Stimulated activated CD4-positive, alpha-beta T cell treated with anti-CD3 and anti-CD28 coated beads, Interleukin-1b, Interleukin-23, amount 100 ng/mL, for 1 hour (primary cell): ENCODE measurements at places on chromosomes 2 and 18.

DNA sequence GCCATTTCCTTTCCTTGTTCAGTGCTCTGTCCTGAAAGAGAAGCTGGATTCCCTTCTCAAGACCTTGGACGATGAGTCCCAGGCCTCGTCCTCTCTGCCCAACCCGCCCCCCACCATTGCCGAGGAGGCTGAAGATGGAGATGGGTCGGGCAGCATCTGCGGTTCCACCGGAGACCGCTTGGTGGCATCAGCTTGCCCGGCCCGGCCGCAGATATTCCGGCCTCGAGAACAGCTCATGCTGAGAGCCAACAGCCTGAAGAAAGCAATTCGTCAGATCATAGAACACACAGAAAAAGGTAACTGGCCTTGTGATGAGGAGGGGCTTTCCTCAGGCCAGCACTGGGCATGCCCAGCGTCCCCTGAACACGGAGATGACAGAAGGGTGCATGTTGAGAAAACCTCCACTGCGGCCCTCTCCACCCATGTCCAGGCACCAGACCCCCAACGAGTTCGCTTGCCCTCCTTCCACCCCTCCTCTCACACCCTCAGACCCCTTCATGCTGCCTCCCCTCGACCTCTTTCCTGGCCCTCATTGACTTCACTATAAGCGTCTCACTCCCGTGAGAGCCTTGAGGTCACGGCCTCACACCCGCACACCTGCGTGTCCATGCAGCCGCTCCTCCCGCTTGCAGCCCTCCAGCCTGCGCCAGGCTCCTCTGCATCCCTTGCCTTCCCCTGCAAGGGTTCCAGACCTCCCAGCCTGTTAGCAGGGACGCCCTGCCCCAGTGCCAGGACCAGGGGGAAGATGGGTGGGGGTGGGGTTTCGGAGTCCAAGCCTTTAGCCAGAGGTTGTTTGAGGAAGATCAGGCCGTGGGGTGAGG, 95.0 kb downstream of the DGKD start:
- no peak for DNase-seq

GRCh38 chr2:207727261-207727660, 15.8 kb downstream of the CCNYL1 start:
- DNase-seq = no peak

- no peak for DNase-seq
These were observed 452.3 kb upstream of the ID2 start for GRCh38 chr2:8229546-8229986.

- DNase-seq = no peak
These were observed 14.3 kb downstream of the MALL start for GRCh38 chr2:110101280-110101844.

DNA sequence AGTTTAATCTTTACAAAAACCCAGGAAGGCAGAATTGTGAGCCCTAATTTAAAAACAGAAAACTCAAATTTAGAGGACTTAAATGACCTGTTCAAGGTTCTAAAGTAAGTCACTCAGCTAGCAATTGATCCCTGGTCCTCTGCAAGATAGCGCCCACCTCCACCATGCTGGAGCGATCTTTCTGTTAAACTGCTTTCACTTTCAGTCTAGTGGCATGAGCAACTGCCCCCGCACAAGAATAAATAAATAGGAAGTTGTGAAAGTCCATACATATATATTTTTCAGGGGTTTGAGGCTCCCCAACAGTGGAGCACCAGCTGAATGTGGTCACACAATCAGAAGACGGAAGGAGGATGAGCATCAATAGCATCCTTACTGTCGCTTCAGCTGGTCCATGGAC, 217.9 kb downstream of the NAPG start:
- DNase-seq = no peak

GRCh38 chr2:218002845-218003180, at the start of gene TNS1:
Gene TNS1, minus strand, starts transcription at chr2:218002995. Its CDS starts 123 bp downstream, at chr2:218002872.
- DNase-seq = no peak

DNA sequence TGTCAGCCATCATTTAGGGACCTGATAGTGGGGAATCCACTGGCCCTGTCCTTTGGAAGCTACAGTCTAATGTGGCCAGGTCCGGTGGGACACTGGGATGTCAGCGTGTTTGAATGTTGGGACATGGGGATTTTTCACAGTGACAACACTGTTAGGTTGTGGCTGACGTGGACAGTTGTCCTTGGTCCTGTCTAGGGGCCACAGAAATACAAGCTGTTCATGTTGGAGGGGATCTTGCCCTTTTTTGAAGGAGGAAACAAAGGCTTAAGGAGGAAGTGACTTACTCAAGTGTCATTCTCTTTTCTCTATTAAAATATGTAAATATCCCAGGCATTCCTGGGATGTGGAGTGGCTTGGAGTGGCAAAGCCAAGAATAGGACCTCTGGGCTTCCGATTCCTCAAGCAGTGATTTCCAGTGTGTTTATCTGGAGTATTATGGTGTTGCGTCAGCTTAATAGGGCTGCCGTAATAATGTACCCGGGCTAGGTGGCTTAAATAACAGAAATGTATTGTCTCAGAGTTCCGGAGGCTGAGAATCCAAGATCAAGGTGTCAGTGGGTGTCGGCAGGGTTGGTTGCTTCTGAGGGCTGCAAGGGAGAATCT, 8.5 kb downstream of the ACOXL start:
- no peak for DNase-seq

- no peak for DNase-seq
These were observed 71.8 kb upstream of the SPRED2 start for GRCh38 chr2:65504201-65504600.

DNA sequence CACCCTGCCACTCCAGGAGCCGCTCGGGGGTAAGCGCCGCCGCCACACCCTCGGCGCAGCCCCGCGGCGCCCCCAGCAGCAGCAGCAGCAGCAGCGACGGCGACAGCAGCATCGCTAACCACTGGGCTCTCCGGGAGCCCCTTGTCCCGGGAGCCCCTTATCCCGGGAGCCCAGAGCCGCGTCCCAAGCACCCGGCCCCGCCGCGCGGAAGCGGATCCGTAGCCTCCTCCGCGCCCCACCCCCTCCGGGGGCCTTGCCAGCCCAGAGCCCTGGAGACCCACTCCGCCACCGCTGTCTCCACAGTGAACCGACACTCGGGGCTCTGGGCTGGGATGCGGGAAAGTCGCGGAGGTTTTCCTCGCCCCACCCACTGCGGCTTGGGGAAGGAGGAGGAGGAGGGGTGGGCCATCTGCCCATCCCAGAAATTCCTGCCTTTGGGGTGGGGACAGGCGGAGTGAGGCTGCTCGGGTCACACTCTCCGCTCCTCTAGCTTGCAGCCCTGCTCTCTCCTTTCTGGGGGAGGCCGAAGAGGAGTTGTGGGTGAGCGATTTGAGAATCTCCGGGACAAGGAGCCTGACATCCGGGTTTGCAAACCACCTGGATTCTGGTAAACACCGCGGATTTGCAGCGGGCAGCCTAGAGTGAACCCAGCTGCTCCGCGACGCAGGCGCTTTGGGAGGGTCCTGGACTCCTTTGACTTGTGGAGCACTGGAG, at the start of gene PLA2R1:
PLA2R1 (minus strand) TSS at position 324 of the 714 bp plus-strand sequence; CDS start at position 112, 212 bp downstream.
- no peak for DNase-seq

- DNase-seq = no peak
These were observed 1.1 kb downstream of the UXS1 start for GRCh38 chr2:106192752-106193689.
